Adrenal gland (tissue), 19 donors: ENCODE measurements at places on chromosomes 16 and 17. TPM values are rescaled to one million over a fixed set of nuclear protein-coding genes. Genes with fewer than 3 reads are reported as not detected.

GRCh38 chr17:69326377-69327059, 415 bp downstream of the ABCA5 start:
- peak; percentile 13 for DNase-seq

DNA sequence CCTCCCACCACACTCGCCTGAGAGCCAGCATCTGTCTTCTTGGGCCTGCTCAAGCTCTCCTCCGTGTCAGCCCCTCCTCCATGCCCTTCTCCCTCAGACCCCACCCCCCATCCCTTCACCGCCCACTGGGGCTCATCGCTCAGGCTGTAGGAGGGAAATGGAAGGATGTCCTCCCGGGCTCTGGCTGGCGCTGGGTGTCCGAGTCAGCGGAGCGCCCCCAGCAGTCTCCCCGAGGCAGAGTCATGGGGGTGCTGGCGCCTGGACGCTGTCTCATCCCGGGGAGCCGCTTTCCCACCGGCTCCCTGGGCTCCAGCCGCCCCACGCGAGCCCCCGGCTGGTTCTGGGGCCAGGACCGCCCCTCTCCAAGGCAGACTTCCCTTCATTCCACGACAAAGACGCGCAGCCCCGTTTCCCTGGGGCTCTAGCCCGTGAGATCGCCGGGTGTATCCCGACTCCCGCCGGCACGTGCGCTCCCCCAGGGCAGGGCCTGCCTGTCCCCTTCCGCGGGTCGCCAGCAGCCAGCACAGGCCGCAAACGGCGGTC, 428 bp upstream of the ANTKMT start:
- no peak for DNase-seq

DNA sequence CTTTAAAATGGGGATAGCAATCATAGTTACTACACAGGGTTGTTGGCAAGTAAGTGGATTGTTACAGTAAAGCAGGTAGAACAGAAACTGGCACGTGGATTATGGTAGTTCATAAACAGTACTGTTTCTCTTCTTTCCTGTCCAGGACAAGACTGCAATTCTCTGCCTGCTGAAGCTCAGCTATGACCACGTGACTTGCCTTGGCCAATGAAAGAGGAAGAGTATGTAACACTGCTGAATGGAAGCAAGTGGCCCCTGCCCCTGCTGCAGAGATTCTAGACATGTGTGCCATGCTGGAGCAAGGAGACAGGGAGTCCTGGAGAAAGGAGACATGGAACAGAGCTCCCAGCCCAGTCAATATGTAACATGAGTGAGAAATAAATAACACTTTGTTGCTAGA, 66.6 kb upstream of the TOX3 start:
- DNase-seq = no peak

- peak; percentile 82 for DNase-seq
These were observed 1.7 kb downstream of the MT2A start for GRCh38 chr16:56610017-56610608.

DNA sequence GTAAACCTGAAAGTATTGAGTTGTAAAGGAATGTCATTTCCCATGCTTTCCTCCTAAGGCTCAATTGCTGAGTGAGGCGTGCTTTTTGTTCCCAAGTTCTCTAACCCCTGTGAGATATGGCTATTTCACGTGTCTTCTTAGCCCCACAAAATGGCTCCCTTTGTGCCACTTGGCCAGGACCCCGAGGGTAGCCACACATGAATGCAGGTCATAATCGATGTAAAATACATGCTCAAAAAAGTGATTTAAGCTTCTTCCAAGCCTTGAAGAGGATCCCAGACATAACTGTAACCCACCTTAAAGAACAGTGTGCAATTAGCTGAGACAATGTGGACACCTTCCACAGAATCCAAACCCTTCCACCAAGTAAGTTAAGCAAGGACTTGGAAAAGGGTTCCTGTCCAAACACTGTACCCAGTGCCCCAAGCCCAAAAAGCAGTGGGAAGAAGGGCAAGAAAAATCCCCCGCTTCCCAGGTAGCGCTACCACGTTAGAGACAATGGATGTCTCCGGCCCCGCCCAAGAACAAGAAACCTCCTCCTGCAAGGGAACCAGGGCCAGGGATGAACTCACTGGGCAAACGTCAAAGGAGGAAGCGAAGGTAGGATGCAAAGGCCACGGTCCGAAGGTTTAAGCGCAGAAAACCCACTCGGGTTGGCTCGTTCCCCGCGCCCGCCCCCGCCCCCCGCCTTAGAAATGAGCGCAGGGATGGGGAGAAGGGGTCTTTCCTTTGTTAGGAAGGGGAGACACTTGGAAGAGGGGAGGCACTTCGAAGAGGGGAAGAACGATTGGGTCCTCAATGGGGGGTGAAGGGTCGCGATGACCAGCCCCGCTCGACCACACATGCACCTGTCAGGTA, 1.2 kb downstream of the JPT1 start:
- DNase-seq = peak; percentile 26

GRCh38 chr17:47286198-47286914, 32.7 kb downstream of the ITGB3 start:
- no peak for DNase-seq

The CCL7 gene
- 2.2 TPM for total RNA-seq

GRCh38 chr16:75248142-75248535, 3.3 kb downstream of the BCAR1 start:
- peak; percentile 13 for DNase-seq

The NXPH3 gene
- 1.1 TPM for total RNA-seq

DNA sequence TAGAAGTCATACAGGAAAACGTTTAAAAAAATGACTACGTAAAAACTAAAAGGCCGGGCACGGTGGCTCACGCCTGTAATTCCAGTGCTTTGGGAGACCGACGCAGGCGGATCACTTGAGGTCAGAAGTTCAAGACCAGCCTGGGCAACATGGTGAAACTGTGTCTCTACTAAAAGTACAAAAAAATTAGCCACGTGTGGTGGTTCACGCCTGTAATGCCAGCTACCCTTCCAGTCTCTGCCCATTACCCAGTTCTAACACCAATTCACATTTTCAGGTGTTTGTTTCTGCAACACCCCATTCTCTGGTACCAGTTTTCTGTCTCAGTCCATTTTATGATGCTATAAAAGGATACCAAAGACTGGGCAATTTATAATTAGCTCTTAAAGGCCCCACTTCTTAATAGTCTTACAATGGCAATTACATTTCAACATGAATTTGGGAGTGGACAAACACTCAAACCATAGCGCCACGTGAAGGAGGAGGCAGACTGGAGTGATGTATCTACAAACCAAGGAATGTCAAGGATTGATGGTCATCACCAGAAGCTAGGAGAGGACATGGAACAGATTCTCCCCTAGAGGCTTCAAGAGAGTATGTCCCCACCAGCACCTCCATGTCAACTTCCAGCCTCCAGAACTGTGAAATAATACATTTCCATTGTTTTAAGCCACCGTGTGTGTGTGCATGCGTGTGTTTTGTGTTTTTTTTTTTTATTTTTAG, 791 bp upstream of the C17orf75 start:
- DNase-seq = no peak

DNA sequence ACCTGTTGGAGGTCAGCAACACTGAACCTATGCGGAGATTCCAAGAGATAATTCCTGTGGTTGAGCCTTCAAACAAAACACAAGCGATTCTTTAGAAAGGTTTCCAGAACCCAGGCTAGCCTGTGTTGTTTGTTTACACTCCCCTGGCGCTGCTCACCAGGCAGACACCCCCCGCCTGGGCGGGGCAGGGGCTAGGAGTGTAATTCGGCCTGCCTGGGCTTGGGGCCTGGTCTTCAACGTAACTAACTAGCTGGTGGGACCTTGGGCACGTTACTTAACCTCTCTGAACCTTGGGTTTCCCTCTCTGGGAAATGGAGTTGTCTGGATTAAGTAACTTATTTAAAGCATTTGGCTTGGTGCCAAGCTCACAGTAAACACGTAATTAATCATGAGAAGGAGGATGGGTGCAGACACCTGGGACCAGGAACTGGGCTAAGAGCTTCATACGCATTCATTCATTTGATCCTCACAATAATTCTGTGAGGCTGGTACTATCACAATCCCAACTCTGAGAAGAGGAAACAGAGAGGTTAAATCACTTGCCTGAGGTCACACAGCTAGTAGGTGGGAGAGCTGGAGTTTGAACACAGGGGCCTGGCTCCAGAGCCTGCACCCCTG, 7.6 kb upstream of the ARHGAP27 start:
- no peak for DNase-seq

- DNase-seq = no peak
These were observed 117.4 kb downstream of the PHKB start for GRCh38 chr16:47578573-47578972.

- DNase-seq = peak; percentile 14
These were observed at the start of gene CD300LB for GRCh38 chr17:74531231-74531761. Gene CD300LB, minus strand, starts transcription at chr17:74531475. Its CDS starts 125 bp downstream, at chr17:74531350.

The IL17C gene
- total RNA-seq = not detected

- no peak for DNase-seq
These were observed 47.8 kb upstream of the BCO1 start for GRCh38 chr16:81190667-81191066.

- no peak for DNase-seq
These were observed 4.0 kb downstream of the BPTF start for GRCh38 chr17:67829331-67829730.

The STRADA gene
- total RNA-seq = 26.1 TPM

The MFAP4 gene
- total RNA-seq = 33.4 TPM

DNA sequence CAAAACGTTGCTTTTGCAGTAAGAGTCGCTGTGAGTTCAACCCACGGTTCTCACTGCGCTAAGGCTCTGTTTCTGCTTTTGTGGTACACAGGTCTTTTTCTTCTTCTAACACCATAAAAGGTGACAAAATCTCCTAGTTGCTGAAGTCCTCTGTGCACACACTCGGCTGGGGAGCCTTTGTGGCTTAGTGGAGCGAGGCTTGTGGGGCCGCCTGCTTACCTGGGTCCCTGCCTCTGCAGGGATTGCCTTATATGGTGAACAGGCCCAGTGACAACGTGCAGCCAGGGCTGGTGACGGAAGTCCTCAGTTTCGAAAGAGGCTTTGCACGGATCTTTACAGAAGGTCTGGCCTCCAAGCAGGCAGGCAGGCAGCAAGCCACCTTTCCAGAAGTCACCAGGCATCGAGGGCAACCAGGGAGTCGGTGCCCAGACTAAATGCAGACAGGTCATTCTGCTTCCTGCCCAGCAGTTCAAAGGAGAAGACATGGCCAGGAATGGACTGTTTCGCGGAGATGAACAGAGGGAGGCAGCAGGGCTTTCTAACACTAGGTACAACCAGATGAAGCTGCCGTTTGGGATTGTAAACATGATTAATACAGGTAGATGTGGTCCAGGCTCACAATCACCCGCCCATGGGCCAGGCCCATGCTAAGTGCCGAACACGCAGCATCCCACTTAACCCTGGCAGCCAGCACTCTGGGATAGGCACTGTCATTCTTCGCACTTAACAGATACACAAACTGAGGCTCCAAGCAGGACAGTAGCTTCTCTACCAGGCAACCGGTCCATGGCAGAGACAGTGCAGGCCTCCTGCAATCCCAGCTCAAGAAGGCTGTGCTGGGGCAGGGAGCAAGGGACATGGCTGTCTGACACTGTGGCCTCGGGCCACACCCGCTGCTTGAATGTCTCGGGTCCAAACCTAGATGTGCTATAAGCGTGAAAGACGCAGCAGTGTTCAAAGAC, 10.7 kb upstream of the MEAK7 start:
- DNase-seq = no peak

DNA sequence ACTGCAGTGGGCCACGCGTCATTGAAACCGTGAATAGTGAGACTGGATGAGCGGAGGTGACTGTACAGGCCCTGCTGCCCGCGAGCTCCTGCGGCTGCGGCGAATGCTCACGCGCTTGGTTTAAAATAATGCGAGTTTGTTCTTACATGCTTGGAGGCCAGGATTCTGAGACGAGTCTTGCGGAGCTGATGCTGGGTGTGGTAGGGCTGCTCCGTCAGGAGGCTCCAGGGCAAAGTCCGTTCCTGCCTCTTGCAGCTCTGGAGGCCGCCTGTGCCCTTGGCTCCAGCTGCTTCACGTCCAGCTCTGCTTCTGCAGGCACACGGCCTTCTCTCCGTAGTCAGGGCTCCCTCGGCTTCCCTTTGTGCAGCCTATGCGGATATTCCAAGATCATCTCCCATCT, 9.5 kb downstream of the ACSF3 start:
- no peak for DNase-seq

The TMEM238L gene
- not detected for total RNA-seq

- DNase-seq = no peak
These were observed 61.5 kb downstream of the BMERB1 start for GRCh38 chr16:15495898-15496297.

DNA sequence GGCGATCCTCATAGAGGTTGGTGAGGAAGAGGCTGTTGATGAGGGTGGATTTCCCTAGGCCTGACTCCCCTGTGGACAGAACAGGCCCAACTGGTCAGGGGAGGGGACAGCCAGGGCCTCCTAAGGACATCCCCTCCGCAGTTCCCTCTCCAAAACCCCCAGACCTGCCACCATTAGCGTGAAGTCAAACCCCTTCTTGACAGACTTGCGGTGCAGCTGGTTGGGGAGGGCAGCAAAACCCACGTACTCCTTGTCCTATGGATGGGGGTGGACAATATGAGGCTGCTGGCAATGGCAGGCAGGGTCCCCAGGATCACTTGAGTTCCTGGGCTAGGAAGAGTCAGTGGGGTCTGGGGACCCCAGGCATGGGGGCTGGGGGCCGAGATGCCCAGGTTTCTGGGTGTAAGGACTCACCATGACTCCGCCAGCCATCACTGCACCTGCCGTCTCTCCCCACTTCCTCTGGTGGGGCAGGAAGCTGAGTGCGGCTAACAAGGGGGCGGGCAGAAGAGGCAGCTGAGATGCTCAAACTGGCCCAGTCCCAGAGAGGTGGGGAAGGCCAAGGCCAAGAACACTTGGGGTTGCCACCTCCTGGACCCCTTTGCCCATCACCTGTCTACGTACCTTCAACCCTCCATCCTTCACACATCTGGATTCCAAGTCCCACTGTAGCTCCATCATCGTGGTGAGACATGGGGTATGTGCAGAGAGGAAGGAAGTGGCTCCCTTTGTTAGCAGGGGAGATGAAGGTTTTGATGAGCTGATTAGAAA, at the start of gene SEPTIN1:
SEPTIN1 (minus strand) TSS at position 451 of the 771 bp plus-strand sequence; CDS start at position 432, 19 bp downstream.
- no peak for DNase-seq

DNA sequence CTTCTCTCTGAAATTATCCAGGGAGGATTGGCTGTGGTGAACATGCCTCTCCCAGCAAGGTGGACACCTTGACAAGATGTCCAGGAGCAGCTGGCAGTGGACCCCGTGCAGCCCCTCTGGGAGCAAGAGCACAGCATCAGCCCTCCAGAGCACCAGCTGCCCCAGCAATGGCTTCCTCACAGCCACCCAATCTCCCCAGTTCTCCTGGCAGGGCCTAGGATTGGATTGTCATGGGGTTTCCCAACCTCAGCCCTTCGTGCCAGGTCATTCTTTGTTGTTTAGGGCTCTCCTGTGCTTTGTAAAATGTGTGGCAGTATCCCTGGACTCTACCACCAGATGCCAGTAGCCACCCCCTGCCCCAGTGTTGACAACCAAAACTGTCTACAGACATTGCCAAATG, 1.8 kb upstream of the KRT36 start:
- DNase-seq = no peak

- no peak for DNase-seq
These were observed 14.5 kb upstream of the RASL10B start for GRCh38 chr17:35716897-35717465.

- DNase-seq = no peak
These were observed 5.9 kb upstream of the CBLN1 start for GRCh38 chr16:49287572-49287971.

The CDH5 gene
- 26.5 TPM for total RNA-seq

- DNase-seq = no peak
These were observed 2.3 kb upstream of the ALKBH5 start for GRCh38 chr17:18181358-18181757.

The NUBP1 gene
- 50.0 TPM for total RNA-seq

The INTS2 gene
- 13.4 TPM for total RNA-seq

GRCh38 chr17:76420356-76421043, 32.5 kb downstream of the UBE2O start:
- no peak for DNase-seq
